ENCODE measurements at places on chromosomes 11 and 22.

GRCh38 chr11:13955971-13956421, 6.5 kb upstream of the SPON1 start:
- peak; percentile 53 for DNase-seq

DNA sequence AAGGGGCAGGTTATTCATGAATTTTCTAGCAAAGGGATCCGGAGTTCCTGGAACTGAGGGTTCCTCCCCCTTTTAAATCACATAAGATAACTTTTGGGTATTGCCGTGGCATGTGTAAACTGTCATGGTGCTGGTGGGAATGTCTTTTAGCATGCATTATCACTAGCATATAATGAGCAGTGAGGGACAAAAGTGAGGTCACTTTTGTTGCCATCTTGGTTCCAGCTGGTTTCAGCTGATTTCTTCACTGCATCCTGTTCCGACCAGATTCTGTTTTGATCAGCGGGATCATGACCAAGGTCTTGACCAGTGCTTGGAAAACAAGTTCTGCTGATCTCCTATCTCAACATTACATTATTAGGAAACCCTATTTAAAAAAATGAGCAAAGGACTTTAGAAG, 7.4 kb downstream of the MIF start:
- no peak for DNase-seq

- no peak for DNase-seq
Observed at GRCh38 chr11:59429924-59430516, 3.8 kb upstream of the OR5A2 start.

GRCh38 chr22:36569999-36570398, 41.0 kb upstream of the EIF3D start:
- DNase-seq = no peak

DNA sequence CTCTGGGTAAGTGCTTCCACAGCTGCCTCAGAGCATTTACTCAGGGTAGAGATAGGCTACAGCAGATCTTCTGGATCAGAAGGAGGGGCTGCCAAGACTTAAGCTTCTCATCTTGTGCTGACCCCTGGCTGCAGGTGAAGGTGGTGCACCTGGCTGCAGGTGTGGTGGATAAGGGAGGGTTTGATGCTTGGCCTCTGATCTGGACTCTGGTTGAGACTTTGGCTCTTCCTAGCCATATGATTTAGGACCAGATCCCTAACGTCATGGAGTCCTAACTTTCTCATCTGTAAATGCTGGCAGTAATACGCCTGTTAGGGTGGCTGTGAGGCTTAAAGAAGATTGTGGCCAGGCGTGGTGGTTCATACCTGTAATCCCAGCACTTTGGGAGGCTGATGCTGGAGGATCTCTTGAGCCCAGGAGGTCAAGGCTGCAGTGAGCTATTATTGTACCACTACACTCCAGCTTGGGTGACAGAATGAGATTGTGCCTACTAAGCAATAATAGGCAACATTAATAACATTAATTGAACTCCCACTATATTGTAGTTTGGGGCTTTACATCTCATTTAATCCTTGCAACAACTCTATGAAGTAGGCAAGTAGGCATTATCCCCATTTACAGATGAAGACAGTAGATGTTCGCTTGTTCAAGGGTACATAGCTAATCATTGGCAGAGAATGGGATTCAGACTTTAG, 10.7 kb downstream of the DTX4 start:
- DNase-seq = no peak

- DNase-seq = no peak
Observed at GRCh38 chr11:116396331-116396730, 376.5 kb downstream of the BUD13 start.

DNA sequence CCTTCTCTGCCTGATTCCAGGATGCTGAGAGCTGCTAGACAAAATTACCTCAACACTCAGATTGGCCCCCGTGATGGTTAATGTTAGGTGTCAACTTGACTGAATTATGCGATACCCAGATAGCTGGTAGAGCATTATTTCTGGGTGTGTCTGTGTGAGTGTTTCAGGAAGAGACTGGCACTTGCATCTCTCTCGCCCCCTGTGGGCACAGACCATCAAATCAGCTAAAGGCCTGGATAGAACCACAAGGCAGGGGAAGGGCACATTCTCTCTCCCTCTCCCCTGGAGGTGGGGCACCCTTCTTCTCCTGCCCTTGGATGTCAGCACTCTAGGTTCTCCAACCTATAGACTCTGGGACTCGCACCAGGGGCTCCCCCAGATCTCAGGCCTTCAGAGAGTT, 79.7 kb downstream of the KIRREL3 start:
- DNase-seq = no peak

DNA sequence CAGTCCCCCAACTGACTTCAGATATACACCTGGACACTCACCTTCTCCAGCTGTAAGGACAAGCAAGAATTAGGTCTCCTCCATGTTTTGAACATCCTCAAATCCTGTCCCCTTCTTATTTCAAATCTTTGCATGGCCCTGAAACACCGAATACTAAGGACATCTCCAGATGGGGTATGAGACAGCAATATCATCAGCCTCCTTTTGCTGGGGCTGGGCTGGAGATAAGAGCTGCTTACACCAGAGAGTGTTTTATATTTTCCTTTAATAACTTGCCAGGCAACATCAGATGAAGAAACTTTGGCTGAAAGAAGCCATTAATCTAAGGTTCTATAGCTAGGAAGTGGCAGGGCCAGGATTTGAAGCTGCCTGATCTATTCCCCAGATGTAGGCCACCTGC, 21.6 kb downstream of the TUG1 start:
- no peak for DNase-seq

GRCh38 chr11:60396799-60397198, 540 bp downstream of the MS4A14 start:
- DNase-seq = peak; percentile 38

GRCh38 chr11:44309478-44310205, at the start of gene ALX4:
Gene ALX4, minus strand, starts transcription at chr11:44310139. Its CDS starts 77 bp downstream, at chr11:44310062.
- no peak for DNase-seq

GRCh38 chr11:125990244-125990643, 44.4 kb downstream of the VSIG10L2 start:
- no peak for DNase-seq

DNA sequence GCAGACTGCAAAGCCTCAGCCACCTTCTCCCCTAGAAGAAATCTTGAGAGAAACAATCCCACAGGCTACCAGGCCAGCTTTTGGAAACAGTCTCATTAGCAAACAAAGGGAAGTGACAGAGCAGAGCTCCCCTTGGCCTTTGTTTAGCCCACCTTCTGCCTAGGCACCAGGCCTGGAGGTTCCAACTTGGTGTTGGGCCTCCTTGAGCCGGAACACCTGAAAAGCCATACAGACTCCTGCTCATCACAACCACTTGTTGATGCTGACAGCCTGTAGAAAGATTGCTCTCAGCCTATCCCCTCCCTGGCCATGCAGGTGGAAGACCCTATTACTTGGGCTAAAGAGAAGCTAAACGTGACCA, 26.6 kb downstream of the KCNQ1OT1 start:
- no peak for DNase-seq

GRCh38 chr22:23001463-23001862, 68.9 kb upstream of the GNAZ start:
- DNase-seq = no peak

GRCh38 chr11:76169473-76169896, 36.8 kb downstream of the WNT11 start:
- no peak for DNase-seq

- no peak for DNase-seq
Observed at GRCh38 chr11:46827995-46828394, 18.1 kb downstream of the CKAP5 start.

GRCh38 chr11:43582863-43583462, 97.6 kb upstream of the HSD17B12 start:
- DNase-seq = no peak

DNA sequence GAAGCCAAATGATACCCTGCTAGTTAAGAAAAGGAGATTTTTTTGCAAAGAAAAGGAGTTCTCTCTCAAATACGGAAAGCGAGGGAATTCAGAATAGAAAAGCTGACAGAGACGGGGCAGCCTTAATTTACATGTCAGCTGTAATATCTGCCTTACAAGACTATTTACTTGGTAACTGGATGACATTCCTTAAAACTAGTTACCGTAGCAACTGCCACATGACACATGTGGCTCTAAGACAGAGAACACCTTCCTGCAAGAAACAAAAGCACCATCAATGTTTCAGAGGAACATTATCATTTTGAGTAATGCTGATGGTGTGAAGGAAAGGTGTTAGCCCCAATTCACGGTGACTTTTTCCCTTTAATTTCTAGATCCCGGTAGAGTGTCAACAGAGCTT, 222.1 kb downstream of the LRRC4C start:
- no peak for DNase-seq

GRCh38 chr11:8707541-8708191, 25.1 kb downstream of the RPL27A start:
- DNase-seq = no peak

DNA sequence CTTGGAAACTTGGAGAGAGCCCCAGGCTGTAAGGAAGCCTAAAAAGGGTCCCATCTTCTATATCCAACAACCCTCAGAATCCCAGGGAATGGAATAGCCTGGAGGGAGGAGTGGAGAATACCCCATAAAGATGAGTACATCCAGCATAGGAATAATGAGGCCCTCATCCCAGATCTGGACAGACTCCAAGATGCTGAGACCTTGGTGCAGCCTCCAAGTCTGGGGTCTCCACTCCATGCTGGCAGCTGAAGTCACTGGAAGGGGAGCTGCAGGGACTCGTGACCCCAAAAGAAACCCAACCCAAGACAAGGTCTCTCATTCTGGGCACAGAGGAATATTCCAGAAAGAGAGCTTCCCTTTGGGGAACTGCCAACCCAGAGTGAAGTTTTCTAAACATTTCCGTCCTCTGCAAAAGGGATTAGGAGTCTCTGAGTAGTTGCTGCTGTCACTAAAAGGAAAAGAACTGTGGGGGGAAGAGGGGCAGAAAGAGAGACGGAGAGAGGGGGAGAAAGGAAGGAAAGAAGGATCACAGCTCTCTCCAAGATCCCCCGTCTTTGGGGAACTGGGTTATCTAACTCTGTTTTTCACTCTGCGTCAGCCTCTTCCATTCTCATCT, 589 bp downstream of the SCGB1A1 start:
- no peak for DNase-seq

DNA sequence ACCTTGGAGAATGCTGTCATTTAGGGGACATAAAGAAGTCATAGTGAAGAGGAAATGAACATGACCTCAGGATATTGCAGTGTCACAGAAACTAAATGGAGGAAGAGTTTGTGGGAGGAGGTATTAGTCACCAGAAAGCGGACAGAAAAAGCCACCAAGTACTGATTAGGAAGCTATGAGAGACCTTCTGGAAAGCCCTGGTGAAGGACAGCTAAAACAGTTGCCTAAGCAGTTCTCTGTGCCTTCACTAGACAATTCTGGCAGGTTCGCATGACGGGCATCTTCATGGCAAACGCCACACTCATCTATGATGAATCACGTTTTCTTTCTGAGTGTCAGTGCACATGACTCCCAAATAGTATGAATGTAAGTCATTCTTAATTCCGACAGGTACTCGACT, 325.8 kb downstream of the C11orf87 start:
- DNase-seq = peak; percentile 24

DNA sequence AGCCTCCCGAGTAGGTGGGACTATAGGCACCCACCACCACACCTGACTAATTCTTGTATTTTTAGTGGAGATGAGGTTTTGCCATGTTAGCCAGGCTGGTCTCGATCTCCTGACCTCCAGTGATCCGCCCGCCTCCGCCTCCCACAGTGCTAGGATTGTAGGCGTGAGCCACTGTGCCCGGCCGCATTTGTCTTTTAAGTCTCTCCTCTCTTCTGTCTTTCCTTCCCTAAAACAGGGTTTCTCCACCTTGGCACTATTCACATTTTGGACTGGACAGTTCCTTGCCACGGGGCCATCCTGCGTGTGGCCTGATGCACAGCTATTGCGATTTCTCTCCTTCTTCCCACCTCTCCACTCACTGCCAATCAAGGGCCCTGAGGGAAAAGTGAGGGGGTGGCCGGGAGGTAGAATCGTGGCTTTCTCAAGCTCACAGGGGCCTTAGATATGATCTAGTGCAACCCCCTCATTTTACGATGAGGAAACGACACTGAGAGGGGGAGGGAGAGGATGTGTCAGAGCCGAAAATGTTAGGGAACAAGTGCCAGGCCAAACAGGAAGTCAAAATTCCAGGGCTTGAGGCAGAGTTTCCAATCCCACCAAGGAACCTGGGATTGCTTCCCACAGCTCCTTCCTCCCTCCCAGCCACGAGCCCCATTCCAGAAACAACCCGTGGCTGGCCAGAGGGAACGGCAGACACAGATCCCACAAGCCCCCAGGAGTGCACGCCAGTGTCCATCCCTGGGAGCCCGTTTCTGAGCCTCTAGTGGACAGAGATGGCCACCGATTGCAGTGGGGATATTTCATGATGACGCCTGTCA, 21.2 kb downstream of the SCGB1A1 start:
- DNase-seq = no peak

DNA sequence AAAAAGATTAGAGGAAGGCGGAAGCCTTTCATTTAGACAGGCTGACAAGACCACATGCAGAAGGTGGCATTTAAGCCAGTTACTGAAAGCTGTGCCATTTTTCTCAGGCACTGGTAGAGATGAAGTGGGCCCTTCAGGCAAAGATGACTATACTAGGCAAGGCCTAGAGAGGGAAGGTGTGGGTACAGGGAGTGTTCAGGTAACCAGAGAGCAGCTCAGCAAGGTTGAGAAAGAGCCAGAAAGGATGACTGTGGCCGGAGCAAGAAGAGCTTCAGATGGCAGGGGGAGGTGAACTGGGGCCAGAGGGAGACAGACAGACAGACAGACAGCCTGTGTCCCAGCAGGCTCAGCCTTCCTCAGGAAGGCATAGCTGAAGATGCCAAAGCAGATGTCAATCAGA, 88.1 kb upstream of the NARS2 start:
- DNase-seq = no peak

GRCh38 chr11:98090861-98091505, 929.8 kb upstream of the CNTN5 start:
- DNase-seq = no peak

DNA sequence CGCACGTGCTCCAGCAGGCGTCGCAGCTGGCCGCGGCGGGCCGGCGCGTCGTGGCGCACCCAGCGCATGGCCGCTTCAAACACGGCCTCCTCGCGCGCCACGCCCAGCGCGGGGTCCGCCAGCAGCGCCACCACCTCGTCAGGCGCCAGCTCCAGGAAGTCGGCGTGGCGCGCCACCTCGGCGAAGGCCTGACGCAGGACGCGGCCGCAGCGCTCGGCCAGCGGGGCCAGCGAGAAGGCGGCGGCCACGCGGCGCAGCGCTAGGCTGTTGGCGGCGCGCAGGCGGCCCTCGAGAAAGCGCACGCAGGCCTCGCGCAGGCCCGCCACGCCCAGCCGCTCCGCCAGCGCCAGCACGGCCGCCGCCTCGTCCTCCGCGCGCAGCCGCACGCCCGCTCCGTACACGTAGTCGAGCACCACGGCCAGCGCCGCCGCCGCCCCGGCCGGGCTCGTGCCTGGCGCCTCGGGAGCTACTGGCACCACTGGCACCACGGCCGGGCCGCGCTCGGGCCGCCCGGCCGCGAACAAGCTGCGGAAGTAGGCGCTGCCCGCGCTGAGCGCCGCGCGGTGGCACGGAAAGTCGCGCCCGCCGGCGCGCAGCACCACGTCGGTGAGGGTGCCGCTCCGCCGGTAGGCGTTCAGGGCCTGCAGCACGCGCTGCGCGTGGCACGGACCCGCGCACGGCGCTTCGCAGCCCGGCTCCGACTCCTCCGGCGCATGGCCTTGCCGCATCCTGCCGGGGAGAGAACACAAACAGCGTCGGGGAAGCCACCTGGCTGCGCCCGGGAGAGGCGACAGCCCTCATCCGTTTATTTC, 2.9 kb downstream of the KLHL35 start:
- DNase-seq = peak; percentile 51
